Amniotic stem cell (primary cell): ENCODE measurements at places on chromosomes 12 and 14.

- no peak for DNase-seq
These were observed 43.4 kb upstream of the CPM start for GRCh38 chr12:68976395-68976841.

DNA sequence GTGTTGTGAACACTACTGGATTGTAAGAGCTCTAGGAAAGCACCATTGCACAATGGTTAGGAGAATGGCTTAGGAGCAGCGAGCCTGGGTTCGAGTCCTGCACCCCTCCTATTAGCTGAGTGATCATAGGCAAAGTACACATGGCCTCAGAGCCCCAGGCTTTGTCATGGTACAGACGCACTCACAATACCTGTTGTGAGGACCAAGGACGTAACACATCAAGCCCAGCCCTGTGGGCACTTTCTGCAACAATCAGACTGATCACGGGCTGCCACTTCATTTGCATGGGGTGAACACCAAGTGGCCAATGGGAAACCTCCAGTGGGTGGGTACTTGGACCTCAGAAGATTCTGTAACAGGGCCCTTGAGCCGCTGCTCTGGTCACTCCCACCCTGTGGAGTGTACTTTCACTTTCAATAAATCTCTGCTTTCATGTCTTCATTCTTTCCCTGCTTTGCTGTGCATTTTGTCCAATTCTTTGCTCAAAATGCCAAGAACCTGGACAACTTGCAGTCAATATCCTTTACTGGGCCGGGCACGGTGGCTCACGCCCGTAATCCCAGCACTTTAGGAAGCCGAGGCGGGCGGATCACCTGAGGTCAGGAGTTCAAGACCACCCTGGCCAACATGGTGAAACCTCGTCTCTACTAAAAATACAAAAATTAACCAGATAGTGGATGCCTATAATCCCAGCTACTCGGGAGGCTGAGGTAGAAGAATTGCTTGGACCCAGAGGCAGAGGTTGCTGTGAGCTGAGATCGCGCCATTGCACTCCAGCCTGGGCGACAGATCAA lies 28.2 kb downstream of the GLRX5 start:
- no peak for DNase-seq

DNA sequence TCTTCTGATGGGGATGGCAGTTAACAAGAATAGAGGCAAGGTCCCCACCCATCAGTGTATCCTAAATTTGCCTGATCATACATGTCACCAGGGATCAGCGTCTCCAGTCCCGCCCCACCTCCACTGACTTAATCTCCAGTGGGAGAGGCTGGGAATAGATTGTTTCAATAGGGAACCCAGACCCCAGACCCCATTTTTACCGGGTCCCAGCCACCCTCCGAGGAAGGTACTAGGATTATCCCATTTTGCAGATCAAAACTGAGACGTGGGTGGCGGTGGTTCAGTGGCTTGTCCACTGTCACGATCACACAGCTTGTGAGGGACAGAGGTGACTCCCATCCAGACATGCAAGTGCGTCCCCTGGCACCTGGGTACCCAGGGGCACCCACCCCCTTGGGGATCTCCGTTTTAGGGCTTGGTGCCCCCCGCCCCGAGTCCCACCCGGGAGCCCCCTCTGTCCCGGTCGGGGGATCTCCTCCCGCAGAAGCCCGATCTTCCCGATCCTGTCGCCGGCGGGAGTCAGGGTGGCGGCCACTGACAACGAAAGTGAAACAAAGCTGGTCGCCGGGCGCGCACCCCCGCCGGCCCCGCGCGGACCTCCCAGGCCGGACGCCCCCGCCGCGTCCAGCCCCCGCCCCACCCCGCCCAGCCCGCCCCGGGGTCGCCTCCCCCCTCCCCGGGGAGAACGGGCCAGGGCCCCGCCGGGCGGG lies 523 bp downstream of the WSB2 start:
- no peak for DNase-seq

DNA sequence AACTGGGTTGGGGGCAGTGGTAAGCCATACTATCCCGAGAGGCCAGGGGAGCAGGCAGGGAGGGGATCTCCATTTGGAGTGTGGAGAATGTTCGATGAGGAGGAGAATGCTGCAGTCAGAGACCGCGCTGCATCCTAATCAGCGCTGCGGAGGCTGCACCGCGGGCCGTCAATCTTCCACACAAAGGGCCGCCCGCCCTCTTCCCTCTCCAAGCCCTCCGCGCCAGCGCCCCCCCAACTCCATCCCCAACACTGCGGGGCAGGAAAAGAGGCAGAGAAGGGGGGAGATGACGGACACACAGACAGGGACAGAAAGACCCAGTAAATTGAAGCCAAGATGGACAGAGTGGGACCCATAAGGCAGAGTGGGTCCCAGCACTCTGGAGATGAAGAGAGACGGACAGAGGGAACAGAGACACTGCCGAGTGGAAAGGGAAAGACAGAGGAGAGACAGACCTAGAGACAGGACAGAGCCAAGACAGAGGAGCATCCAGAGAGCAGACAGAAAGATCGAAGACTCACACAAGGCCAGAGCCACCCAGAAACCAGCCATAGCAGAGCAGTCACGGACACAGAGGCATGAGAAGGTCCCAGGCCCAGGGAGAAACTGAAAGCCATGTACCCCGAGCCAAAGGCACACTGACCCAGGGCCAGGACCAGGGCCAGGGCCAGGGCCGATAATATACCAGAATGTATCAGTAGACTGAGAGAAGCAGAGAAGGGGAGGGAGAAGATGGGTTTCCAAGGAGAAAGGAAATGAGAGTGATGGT lies 3.5 kb downstream of the CISTR start:
- DNase-seq = no peak

DNA sequence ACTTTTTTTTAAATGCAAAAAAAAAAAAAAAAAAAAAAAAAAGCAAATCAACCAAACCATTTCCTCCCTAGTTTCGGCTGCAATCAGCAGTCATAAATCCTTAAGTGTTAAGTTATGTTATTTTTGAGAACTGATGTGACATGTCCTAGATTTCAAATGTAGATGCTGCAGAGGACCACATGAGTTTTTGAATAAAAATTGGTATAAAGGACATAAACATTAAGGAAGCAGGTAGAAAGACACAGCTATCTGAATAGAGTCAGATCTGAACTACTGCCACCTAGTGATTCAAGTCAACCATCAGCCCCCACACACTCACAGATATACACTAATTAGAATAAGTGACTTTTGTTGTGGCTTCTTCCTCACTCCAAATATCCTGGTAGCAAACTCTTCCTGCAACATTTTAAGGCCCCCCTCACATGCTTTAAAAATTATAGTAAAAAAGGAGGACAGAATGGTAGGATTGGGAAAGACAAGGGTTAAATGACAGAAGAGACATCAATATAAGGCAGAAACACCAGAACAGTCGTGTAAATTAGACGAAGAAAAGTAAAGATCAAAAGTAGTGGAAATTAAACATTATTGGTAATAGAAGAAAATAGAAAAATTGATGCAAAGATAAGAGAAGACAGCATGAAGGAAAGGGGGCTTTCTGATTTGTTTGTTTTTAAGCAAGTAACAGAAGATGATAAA lies 394.5 kb upstream of the ATP2B1 start:
- DNase-seq = peak; percentile 12

DNA sequence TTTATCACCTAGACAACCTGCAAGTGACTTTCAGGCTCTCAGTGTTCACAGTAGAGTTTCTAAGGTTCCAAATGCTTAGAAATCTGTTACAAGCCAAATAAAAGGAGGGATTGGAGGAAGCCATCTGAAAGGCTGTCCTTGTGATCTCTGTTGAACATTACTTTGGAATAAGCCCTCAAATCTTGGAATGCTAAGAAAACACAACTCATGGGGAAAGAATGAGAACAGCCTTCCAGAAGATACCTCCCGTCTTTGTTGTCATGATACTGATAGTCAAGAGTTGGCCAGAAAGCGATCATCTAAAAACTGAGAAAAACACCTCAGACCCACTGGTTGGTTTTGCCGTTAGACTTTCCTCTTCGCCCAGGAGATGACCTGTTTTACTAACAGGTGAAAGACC lies 44.4 kb upstream of the KCNK13 start:
- DNase-seq = no peak

DNA sequence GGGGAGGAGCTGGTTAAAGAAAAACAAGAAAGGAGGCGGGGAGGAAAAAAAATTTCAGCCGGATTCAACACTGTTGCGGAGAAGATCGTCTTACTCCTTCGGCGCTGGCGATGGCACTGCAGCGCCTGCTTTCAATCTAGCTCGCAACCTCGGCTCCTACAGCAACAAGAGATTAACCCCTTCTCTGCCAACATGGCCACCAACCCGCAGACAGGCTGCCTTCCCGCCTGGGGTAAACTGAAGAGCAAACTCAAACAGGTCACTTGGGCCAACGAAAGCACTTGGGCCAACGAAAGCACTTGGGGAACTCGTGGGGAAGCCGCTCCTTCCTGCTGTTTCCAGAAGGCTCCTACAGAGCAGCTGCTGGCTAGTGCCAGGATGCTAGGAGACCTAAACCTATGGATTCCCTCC lies 73.7 kb downstream of the CIT start:
- DNase-seq = peak; percentile 7

GRCh38 chr12:1916371-1917171 lies 1.9 kb downstream of the CACNA2D4 start:
- DNase-seq = no peak

- DNase-seq = no peak
These were observed 37.3 kb downstream of the NCKAP5L start for GRCh38 chr12:49790741-49791555.

DNA sequence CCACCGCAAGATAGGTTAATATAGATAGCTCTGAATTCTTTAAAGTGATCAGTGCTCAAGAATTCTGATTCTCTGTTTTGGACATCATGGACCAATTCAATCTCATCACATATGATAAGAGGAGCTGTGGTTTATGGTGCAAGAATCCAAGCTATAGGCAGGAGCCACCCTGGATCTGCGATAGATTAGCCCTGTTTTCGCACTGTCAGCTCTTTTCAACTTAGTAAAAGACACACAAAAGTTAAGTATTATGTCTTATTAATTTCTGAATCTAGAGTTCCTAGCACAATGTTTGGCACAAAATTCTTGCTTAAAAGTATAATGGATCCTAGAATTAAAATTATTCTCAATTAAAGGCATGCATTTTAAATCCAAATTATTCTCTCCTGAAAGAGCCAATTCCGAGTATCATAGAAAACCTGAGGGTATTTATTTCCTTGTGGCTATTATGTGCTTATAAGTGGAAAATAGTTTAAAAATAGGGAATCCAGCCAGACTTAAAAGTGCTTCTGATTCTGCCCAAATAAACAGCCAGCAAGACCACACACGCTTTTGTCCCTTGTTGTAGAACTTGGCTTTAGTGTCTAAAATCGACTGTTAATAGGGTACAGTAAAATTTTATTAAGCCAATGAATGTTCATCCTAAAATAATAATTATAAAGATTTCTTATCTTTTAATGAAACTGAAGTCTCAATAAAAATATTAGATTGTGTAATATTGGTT lies 184.9 kb upstream of the FLRT2 start:
- DNase-seq = no peak

GRCh38 chr12:124863416-124864325 lies at the start of gene SCARB1:
Gene SCARB1, minus strand, starts transcription at chr12:124863864. Its CDS starts 144 bp downstream, at chr12:124863720.
- peak; percentile 37 for DNase-seq

- no peak for DNase-seq
These were observed 23.6 kb upstream of the ADAM20 start for GRCh38 chr14:70558356-70558755.

DNA sequence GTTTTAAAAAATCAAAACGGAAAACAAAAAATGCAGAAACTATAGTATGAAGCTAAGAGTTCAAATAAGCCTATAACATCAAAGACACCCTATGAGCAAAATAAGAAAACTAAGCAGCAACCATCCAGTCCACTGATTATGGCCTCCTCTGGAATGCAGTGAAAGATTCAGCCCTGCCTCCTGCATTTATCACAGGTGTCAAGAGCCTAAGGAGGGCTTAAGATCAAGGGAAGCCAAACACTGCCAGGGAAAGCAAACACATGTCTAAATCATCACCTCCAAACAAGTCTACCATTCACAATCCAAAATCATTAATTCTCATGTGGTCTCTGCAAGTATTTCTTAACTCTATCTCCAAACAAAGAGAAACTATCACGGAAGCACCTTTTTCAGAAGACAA lies 28.4 kb downstream of the SARNP start:
- no peak for DNase-seq

- DNase-seq = peak; percentile 19
These were observed 898.4 kb downstream of the SLC16A7 start for GRCh38 chr12:60494244-60494643.

- DNase-seq = no peak
These were observed 1122.2 kb upstream of the TMEM132C start for GRCh38 chr12:127144770-127145169.

DNA sequence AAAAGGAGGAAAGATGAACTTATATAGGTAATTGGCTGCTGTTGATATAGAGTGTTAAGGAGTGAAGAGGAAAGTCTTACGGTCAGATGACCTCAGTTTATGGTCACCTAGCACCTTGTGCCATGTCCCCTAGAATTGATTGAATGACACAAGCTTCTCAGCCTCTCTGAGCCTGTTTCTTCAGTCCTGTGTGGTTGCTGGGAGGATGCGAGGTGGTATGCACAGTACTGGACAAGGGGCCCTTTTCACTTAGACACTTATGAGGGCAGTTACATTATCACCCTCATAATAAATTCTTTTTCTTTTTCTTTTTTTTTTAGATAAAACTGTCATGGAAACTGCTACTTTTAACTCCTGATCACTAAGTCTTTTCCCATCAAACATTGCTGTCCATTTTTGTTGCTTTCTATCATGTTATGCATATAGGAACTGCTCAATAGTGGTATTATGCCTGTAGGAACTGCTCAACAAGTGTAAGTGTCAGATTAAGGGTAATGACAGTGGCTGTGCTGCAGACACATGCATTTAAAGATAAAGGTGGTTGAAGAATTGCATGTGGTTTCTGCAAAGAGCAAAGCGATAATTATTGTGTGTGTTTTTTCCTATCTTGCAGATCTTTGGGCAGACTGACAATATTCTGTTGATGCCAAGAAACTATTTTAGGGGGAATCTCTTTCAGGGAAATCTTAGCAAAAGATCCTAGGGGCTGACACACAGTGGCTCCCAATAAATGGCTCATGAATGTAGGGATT lies 11.6 kb downstream of the ANO6 start:
- DNase-seq = no peak

DNA sequence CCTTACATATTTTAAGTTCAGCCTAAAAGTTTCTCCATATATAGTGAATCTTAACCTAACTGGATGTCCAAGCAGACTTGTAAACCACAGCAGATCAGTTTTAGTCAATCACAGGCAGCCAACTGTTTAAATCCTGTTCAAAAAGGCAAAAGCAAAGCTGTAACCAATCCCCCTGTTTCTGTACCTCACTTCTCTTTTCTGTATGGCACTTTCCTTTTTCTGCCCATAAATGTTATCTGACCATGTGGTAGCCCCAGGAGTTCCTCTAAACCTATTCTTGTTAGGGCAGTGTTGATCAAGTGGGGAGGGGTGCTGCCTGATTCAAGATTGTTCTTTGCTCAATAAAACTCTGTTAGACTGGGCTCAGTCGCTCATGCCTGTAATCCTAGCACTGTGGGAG lies 8.5 kb upstream of the DACT1 start:
- DNase-seq = no peak

- no peak for DNase-seq
These were observed 53.6 kb upstream of the PCED1B start for GRCh38 chr12:47025798-47026197.

DNA sequence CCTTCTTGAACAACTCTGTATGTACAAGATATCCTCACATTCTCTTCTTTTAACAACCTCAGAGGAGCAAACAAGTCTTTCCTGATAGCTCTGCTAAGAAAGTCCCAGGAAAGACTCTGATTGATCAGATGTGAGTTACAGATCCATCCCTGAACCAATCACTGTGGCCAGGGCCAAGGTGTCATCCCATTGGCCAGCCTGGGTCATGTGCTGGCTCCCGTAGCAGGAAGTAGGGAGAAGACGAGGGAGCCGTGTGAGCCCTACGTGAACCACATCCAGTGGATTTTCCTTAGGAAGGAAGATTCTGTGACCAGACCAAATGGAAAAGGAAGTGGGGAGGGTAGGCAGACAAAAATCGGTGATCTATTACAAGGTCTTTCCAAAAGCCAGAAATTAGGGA lies 5.6 kb downstream of the P2RX7 start:
- DNase-seq = no peak
